ENCODE measurements at places on chromosomes 7 and 10.

GRCh38 chr10:20743942-20744341 lies 153.2 kb downstream of the NEBL start:
- DNase-seq, result no peak
- H3K27ac ChIP-seq, result no peak overlapping the region
- H3K4me1 ChIP-seq, result no peaks in the 10 kb centered on the region

GRCh38 chr10:7243139-7243538 lies 167.7 kb downstream of the SFMBT2 start:
- peak; percentile 71 for DNase-seq
- H3K27ac ChIP-seq, result peak overlapping the region; percentile 60
- peaks cover 2% of the 10 kb centered on the region for H3K36me3 ChIP-seq
- H3K4me3 ChIP-seq, result no peak overlapping the region

DNA sequence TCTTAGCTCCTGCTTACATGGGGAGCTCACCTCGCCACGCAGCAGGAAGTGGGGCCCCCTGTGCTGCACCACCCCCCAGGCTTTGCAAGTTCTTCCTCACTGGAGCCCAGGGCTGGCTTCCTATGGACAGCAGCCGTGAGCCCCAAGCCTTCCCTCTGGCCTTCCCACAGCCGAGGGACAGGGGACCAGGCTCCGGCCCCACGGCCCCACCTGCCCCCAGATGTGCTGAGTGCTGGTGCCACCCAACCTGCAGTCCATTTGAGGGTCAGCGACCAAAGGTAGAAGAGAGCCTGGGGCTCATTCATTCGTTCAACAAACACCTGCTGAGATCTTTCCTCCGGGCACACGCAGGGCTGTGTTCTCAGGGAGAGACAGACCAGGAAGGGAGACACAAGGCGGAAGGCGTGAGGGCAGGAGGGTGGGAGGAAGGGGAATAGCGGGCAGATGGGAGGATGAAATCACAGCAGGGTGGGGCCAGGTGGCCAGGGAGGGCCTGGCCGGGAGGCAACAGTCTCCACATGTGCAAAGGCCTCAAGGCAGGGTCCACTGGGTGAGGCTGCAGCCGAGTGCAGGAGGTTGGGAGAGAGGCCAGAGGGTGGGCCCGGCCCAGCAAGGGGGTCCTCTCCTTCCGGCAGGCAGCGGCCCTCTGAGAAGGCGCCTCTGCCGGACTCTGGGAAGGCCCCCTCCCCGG lies 100.1 kb downstream of the FOXL3 start:
- no peaks in the 10 kb centered on the region for H3K27me3 ChIP-seq
- no peaks in the 10 kb centered on the region for H3K36me3 ChIP-seq
- peak; percentile 60 for DNase-seq
- peaks cover 8% of the 10 kb centered on the region for H3K4me1 ChIP-seq
- H3K27ac ChIP-seq, result no peak overlapping the region

DNA sequence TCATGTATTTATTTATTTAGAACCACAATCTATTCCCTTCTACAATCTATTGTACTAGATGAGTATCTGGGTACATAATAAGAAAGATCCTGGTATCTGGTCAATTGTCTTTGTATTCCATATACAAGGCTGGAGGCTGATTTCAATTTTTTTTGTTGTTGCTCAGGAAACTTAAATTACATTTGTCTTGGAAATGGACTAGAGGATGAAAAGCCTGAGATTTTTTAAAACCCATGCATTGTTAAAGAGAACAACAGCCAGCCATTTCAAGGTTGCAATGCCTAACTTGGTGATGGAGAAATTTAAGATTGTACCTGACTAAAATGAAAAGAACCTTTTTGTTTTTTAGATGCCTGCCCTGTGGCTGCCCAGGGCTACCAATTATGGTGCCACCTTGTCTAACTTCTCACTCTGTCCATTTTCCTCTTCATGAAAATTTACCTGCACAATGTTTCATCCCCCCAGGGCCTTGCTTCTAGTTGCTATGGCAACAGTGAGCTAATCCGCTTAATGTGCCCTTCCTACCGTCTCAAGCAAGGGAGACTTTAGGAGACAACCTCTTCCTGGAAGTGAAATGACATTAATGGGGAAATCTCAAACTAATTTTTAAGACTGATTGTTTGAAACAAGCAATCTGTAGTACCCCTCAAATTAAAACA lies 203.7 kb upstream of the PHYHIPL start:
- H3K4me3 ChIP-seq, result no peak overlapping the region
- peaks cover 11% of the 10 kb centered on the region for H3K27me3 ChIP-seq
- no peaks in the 10 kb centered on the region for H3K4me1 ChIP-seq
- no peak for DNase-seq
- H3K36me3 ChIP-seq, result no peaks in the 10 kb centered on the region

- DNase-seq, result no peak
- H3K27ac ChIP-seq, result no peak within 1 kb of the TSS
- peaks cover 69% of the 10 kb centered on the region for H3K27me3 ChIP-seq
- peaks cover 39% of the 10 kb centered on the region for H3K4me1 ChIP-seq
Measured at GRCh38 chr10:26216585-26217395, at the start of gene GAD2. GAD2 (plus strand) TSS chr10:26216774; CDS start chr10:26216810, 36 bp downstream.

DNA sequence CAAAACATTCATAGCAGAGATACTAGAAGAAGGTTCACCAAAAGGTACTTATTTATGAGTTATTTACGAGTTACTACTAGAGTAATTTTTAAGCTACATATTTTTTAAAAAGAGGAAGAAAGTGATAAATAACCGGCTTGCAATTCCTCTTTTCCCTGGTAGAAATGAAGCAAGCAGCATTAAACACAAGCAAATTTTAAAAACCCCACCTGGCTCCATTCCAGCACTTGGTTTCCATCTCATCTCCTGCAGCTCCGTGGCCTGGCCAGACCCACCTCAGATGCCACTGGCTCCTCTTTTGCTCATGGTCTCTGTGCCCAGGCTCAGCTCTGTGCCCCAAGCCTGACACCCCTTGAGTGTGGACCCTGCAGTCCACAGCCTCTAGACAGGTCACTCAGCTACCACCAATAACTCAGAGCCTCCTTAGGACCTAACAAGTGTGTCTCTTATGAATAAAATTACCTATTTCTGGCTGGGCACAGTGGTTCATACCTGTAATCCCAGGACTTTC lies 479.5 kb downstream of the TNS3 start:
- no peak overlapping the region for H3K4me3 ChIP-seq
- DNase-seq, result no peak
- H3K36me3 ChIP-seq, result no peaks in the 10 kb centered on the region

DNA sequence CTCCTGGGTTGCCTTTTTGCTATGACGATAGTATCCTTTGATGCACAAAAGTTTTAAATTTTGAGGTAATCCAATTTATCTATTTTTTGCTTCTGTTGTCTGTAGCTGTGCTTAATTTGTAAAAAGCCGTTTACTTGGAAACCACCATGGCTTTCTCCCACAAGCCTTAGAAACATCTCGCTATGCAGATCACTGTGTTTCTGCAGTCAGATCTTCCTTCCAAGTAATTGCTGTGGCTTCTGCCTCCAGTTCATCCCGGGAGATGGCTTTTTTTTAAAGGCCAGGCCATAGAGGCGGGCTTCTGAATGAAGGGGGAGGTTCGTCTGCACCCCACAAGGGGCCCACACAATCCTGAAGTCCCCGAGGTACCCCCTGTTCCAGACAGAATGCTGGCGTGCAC lies 48.3 kb upstream of the OCM2 start:
- H3K4me3 ChIP-seq, result no peak overlapping the region
- no peak overlapping the region for H3K27ac ChIP-seq
- no peaks in the 10 kb centered on the region for H3K27me3 ChIP-seq
- no peaks in the 10 kb centered on the region for H3K4me1 ChIP-seq
- no peak for DNase-seq

GRCh38 chr10:102268375-102268888 lies 23.1 kb downstream of the GBF1 start:
- H3K36me3 ChIP-seq, result no peaks in the 10 kb centered on the region
- H3K27ac ChIP-seq, result peak overlapping the region; percentile 11
- H3K4me1 ChIP-seq, result peaks cover 44% of the 10 kb centered on the region
- no peaks in the 10 kb centered on the region for H3K27me3 ChIP-seq
- no peak overlapping the region for H3K4me3 ChIP-seq

DNA sequence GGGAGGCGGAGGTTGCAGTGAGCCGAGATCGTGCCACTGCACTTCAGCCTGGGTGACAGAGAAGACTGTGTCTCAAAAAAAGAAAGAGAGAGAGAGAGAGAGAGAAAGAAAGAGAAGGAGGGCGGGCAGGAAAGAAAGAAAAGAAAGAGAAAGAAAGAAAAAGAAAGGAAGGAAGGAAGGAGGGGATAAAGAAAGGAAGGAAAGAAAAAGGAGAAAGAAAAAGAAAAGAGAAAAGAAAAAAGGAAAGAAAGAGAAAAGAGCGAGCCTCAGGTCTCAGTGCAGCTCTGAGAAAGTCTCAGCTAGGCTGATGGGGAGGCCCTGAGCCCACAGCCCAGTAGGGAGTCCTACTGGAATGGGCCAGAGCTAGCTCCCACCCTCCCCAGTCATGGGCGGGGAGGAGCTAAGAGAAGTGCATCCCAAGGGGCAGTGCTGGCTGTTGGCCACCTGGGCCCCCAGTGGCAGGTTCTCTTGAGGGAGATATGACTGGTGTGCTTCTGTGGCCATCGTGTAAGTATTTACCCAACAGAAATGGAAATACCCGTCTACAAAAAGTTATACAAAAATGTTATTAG lies 69.3 kb downstream of the ABRAXAS2 start:
- no peak overlapping the region for H3K4me3 ChIP-seq
- DNase-seq, result peak; percentile 13
- no peak overlapping the region for H3K27ac ChIP-seq
- no peaks in the 10 kb centered on the region for H3K36me3 ChIP-seq
- H3K4me1 ChIP-seq, result no peaks in the 10 kb centered on the region
- peaks cover 23% of the 10 kb centered on the region for H3K27me3 ChIP-seq

GRCh38 chr10:82914655-82915136 lies 1039.7 kb downstream of the NRG3 start:
- DNase-seq, result no peak
- no peaks in the 10 kb centered on the region for H3K36me3 ChIP-seq
- H3K27ac ChIP-seq, result no peak overlapping the region
- H3K27me3 ChIP-seq, result no peaks in the 10 kb centered on the region

DNA sequence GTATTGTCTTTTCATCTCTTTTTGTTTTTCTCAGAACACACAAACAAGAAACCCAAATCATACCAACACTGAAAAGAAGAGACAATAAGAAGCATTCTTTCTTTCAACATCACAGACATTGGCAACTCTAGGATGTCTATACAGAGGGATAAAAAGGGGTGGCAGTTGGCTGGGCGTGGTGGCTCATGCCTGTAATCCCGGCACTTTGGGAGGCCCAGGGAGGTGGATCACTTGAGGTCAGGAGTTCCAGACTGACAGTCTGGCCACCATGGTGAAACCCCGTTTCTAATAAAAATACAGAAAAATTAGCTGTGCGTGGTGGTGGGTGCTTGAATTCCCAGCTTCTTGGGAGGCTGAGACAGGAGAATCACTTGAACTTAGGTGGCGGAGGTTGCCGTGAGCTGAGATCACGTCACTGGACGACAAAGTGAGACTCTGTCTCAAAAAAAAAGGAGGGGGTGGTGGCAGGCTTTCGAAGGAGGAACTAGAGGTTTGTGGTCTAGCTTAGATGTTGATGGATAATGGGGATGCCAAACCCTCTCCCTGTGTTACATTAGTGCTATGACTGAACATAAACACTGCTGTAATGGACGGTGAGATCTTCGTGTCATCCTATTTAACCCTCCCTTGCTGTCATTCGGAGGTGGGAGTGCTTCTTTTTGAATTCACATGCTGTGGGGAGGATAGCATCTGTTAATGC lies 9.4 kb downstream of the CNNM2 start:
- H3K4me3 ChIP-seq, result no peak overlapping the region
- DNase-seq, result no peak
- no peak overlapping the region for H3K27ac ChIP-seq
- H3K4me1 ChIP-seq, result peaks cover 18% of the 10 kb centered on the region
- H3K27me3 ChIP-seq, result no peaks in the 10 kb centered on the region

DNA sequence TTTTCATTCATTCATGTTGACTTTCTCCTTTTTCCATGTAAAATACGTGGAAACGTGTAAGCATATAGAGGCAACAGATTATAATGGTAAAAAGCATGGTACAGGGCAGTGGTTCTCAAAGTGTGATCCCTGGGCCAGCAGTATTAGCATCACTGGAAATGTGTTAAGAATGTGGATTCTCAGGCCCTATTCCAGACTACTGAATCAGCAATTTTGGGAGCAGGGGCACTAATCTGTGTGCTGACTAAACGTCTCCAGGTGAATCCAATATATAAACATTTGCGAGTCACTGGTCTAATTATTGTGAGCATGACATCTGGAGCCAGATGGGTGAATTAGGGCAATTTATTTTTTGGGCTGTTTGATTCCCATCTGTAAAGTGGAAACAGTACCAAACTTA lies 5.1 kb upstream of the GPR158 start:
- no peak overlapping the region for H3K27ac ChIP-seq
- H3K4me1 ChIP-seq, result peaks cover 2% of the 10 kb centered on the region
- H3K36me3 ChIP-seq, result no peaks in the 10 kb centered on the region
- H3K4me3 ChIP-seq, result no peak overlapping the region
- DNase-seq, result no peak
- H3K27me3 ChIP-seq, result peaks cover 51% of the 10 kb centered on the region

- H3K27me3 ChIP-seq, result no peaks in the 10 kb centered on the region
- H3K4me3 ChIP-seq, result no peak overlapping the region
- DNase-seq, result no peak
Measured at GRCh38 chr7:75640201-75640600, 98.5 kb downstream of the HIP1 start.

- H3K4me1 ChIP-seq, result no peaks in the 10 kb centered on the region
- no peak overlapping the region for H3K4me3 ChIP-seq
- H3K36me3 ChIP-seq, result no peaks in the 10 kb centered on the region
Measured at GRCh38 chr10:118264838-118265470, 77.2 kb downstream of the FAM204A start.

- DNase-seq, result peak; percentile 27
- H3K36me3 ChIP-seq, result no peaks in the 10 kb centered on the region
- no peaks in the 10 kb centered on the region for H3K4me1 ChIP-seq
Measured at GRCh38 chr10:81306971-81307782, 567.8 kb upstream of the NRG3 start.

- peaks cover 3% of the 10 kb centered on the region for H3K27me3 ChIP-seq
- H3K27ac ChIP-seq, result no peak overlapping the region
- H3K36me3 ChIP-seq, result no peaks in the 10 kb centered on the region
- H3K4me3 ChIP-seq, result no peak overlapping the region
Measured at GRCh38 chr7:134364619-134365037, 47.9 kb upstream of the SLC35B4 start.

- H3K27ac ChIP-seq, result no peak overlapping the region
- no peak for DNase-seq
- H3K4me3 ChIP-seq, result no peak overlapping the region
- H3K36me3 ChIP-seq, result no peaks in the 10 kb centered on the region
- H3K27me3 ChIP-seq, result no peaks in the 10 kb centered on the region
Measured at GRCh38 chr10:84293574-84294016, 34.8 kb upstream of the CCSER2 start.

- DNase-seq, result no peak
- H3K27me3 ChIP-seq, result peaks cover 6% of the 10 kb centered on the region
- H3K36me3 ChIP-seq, result no peaks in the 10 kb centered on the region
- H3K27ac ChIP-seq, result no peak overlapping the region
- H3K4me3 ChIP-seq, result no peak overlapping the region
- no peaks in the 10 kb centered on the region for H3K4me1 ChIP-seq
Measured at GRCh38 chr10:47409866-47410256, 25.8 kb upstream of the ZNF488 start.

Data from spleen (tissue), 13 donors.